DMS79 treated with DMSO at 0.1 percent for 48 hours (cell line): ENCODE measurements at places on chromosomes 5 and 9.

GRCh38 chr9:23322392-23322791, 503.6 kb downstream of the ELAVL2 start:
- no peak for DNase-seq

DNA sequence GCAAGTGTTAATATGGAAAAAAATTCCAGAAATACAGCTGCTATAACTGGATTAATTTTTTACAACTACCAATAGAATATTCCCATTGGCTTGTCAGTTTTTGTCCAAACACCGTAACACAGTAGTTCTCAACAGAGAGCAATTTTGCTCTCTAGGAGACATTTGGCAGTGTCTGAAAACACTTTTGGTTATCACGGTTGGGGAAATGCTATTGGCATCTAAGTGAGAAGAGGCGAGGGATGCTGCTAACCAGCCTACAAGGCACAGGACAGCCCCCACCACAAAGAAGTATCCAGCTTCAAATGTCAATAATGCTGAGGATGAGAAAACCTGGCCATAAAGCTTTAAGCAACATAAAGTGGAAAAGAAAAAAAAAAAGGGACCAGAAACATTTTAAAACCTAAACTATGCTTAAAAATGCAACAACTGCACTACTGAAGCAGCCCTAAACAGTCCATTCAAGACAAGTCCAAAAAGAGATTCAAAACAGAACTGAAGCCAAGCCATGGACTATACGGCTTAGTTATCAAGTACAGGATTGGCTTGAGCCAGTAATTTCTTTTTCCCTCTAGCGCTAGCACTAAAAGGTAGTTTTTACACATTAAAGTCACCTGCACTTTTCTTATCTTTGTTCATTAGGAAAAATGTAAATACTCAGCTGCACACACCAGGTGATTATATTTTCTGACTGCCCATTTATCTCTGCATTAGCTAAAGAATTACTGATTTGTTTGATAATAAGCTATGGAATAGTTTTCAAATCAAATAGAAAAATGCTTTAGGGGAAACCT, 83.9 kb downstream of the NR3C1 start:
- no peak for DNase-seq

DNA sequence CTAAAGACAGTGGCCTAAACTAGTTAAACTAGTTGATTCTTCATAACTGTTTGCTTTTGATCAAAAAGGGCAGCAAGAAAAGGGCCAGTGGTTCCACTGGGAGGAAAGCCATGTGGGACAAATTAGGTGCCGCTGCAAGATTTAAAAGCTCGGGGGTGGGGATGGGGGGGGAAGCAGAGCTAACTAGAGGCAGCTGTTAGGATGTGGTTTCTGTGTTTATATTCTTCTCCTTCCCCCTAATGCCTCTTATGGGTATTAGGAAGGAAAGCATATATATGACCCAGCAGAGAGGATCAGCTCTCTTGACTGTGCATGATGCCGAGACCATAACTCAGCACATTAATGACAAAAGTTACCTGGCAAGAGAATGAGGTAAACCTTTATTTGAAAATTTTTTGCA, 65.7 kb downstream of the EFNA5 start:
- no peak for DNase-seq

DNA sequence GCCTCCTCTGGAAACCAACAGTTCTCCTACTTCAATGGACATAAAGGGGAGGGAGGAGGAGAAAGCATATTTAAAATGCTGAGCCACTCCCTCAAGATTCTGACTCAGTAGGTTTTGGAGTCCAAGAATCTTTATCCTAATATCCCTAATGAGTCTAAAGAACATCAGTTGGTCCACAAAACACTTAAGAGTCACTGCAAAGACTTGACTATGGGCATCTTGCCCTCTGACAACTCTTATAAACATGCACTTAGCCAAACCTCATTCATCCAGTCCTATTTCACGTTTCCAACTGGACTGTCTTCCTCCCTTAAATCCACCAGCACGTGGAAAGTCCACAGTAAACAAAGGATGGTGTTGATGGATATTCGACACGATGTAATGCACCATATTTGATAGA, 172.5 kb downstream of the FAM114A2 start:
- no peak for DNase-seq

GRCh38 chr9:90141723-90142122, 500.9 kb downstream of the DIRAS2 start:
- peak; percentile 31 for DNase-seq

GRCh38 chr9:101455656-101456240, 20.2 kb upstream of the ALDOB start:
- no peak for DNase-seq

- DNase-seq, result no peak
These were observed 94.2 kb upstream of the S1PR3 start for GRCh38 chr9:88897081-88897480.

DNA sequence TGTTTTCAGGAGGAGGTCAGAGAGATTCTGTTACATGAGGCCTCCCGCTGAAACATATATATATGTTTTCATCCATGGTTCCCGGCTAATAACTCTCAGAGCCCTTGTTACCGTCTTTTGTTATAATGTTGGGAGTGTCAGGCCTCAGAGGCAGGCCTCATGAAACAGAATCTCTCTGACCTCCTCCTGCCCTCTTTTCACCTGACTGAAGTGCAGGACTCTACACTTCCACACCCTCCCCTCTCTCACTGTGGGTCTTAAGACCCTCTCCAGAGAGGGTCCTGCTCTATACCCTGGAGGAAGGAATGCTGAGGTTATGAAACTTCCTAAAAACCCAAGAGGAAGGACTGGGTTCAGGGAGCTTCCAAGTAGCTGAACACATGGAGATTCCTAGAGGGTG, 28.5 kb upstream of the PTGER4 start:
- no peak for DNase-seq

- no peak for DNase-seq
These were observed 739.3 kb upstream of the ZNF608 start for GRCh38 chr5:125485771-125486170.

DNA sequence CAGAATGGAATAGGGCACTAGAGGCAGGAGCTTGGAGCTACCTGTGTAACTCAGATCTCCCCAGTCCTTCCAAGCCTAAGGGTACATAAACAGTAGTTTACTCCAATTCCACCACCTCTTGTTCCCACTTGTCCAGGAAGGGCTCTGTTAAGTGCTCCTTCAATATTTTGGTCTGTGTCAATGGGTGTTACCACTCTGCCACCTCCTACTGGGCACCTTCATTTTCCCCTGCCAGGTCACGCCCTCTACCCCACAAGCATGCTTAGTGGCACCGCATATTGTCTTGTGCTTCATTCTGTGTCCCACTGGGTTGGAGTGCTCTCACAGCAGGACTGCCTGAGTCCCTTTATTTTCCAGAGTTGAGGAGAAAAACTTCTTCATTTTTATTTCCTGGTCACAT, 459.8 kb downstream of the ARHGEF28 start:
- DNase-seq, result peak; percentile 57

DNA sequence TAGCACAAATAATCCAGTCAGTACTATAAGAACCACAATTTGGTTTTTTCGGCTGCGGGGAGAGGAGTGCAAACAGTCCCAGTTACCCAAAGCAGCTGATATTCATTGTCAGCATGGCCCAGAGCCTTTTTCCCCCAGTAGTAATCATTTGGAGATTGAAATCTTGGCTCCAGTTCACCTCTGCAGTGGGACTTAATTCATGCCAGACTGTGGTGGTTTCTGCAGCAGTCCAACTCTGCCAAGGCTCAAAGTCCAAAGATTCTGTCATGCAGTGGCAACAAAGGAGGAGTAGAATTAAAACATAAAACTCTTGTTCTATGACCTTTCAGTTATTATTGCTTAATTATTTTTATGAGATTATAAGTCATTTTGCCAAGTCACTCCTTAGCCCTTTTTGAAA, 25.0 kb upstream of the TRIM36 start:
- DNase-seq, result no peak

- no peak for DNase-seq
These were observed 12.5 kb upstream of the CXCL14 start for GRCh38 chr5:135591277-135591676.

GRCh38 chr9:95342571-95342970, 25.1 kb upstream of the FANCC start:
- DNase-seq, result no peak
